HT-29 (cell line): ENCODE measurements at places on chromosomes 1 and 21.

DNA sequence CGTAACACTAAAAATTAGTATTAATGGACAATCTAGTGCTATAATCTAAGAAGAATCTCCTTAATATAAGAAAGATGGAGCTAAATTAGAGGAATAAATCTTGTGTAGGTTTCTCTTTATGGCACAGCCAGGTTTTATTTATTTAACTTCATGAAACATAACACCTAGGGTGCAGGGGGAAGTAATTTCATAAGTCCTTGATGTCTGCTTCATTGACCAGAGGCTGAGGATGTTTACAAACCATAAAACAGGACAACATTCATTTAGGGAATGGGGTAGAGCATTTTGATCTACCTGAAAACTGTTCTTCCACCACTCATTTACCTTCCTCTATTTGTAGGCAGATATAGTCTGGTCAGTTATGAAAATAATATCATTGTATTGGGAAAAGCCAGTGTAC is 95.5 kb downstream of the NGF start:
- DNase-seq, result peak; percentile 22

DNA sequence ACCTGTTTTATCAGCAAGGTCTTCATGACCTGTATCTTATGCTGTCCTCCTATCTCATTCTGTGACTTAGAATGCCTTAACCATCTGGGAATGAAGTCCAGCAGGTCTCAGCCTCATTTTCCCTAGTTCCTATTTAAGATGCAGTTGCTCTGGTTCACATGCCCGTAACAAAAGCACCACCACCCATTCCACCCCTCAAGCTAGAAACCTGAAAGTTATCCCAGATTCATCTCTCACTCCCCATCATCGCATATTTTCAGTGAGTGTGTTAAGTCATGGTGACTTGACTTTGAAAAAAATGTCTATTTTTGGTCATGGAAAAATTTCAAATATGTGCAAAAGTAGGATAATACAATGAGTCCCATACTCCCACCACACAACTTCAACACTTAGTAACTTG is 11.7 kb downstream of the HMGN2 start:
- no peak for DNase-seq

DNA sequence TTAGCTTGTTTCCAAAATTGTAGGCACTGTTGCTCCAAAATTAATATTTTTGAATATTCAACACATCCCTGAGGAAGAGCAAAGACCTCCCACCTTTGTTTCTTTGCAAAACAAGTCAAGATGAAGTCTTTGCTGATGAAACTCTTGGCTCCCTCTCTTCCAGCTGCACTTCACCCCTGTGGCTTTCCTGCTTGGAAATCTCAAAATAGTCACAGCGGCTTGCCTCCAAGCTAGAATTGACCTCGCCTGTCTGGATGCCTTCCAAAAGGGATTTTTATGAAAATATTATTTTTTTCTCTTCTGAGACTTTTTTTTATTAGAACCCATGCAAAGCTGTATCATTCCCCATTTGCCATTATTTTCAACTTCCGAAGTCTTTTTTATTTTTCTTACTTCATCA is 71.1 kb upstream of the MROH9 start:
- no peak for DNase-seq

DNA sequence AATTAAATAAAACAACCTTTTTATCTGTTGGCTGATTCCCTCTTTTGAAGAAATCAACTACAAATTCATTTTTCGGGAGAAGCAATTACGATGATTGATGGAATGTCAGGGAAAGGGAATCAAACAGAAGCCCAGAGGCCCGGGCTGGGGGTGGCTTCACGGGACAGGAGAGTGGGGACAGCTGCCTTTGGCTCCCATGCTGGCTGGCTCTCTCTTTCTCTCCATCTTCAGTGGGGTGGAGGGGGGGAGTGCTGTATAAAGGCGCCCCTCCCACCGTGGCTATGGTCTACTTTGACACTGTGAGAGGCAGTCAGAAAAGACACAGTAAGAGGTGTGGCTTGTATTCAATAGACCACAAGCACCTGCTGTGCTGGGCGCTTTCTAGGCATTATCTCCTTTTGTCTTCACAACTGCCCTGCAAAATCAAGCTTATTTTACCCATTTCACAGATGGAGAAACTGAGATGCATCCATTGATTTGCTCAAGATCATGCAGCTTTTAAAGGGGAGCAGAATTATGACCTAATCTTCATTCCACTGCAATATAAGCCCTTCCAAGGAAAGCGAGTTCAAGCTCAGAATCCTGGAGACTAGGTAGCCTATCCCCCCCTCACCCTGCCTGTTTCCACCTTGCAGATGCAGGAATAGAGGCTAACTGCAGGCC is 92.9 kb downstream of the GRIK3 start:
- no peak for DNase-seq

DNA sequence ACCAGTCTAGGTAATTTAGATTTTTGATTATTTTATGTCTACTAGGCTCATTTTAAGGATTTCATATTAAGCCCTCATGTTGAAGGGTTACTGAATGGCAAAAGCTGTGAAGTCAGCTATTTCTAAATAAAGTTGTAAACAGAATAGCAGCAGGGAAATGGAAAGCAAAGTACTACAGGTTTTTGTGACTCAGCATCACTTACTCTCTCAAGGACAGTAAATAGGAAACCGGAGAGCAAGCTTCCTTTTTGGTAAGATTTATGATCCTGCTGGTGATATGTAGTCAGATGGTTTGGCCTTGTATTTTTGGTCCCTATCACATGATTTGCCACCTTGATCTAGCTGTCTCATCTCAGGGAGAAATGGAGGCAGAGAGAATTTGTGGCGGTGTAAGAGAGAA is 226.0 kb downstream of the RPS6KC1 start:
- no peak for DNase-seq

DNA sequence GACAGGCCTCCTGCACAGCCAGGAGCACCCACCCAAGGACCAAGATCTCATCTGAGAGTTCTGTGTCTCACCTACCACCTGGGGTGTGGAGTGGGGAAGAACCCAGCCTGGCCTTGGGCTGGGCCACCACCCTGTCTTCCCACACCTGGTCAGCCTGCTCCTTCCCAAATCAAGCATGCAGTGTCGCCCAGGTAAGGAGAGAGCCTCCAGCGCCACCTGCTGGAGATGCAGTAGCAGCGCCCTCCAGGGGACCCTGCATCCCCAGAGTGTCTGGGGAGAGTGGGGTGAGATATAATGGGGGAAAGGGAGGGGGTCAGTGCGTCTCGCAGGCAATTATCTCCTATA is 32.3 kb downstream of the KIAA2013 start:
- peak; percentile 74 for DNase-seq

- DNase-seq, result no peak
These were observed 198.3 kb upstream of the SAMSN1 start for GRCh38 chr21:14744368-14744767.
